Renal cortical epithelial cell (primary cell): ENCODE measurements at places on chromosomes 12 and 14. TPM values are rescaled to one million over a fixed set of nuclear protein-coding genes. Genes with fewer than 3 reads are reported as not detected.
A peak's percentile ranks its signal among the peaks of the same experiment; 100 is the strongest.

- DNase-seq = no peak
These were observed 65.1 kb upstream of the SRSF5 start for GRCh38 chr14:69701857-69702256.

DNA sequence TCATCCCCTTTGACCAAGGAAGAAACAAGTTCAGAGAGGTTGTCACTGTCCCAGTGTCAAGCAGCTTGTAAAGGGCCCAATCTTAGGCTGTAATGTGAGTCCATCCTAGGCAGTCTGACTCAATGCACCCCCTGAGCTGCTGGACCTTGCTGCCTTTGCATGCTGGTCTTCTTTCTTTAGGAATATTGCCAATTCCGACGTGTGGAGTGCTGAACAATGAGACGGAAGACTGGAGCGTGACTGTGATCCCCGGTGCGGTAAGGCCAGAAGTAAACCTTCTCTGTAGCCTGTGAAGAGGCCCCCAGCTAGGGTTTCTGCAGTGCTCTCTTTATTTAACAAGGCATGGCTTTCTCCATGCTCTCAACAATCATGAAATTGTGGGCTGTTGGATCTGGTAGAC, 963 bp downstream of the TCTN2 start:
- DNase-seq = peak; percentile 58

DNA sequence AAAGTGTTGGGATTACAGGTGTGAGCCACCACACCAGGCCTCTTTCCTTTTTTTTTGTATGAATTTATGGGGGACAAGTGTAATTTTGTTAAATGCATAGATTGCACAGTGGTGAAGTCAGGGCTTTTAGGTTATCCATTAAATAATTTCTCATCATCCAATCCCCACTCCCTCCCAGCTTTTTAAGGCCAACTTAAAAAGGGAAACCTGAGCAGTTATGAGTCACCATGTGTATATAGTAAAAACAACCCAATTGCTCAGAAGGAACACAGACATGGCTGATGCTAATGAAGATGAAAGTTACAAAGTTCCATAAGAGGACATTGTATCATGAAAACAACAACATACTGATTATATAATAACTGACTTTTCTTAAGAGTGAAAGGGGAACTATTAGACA, 25.6 kb upstream of the ARID2 start:
- peak; percentile 77 for DNase-seq

DNA sequence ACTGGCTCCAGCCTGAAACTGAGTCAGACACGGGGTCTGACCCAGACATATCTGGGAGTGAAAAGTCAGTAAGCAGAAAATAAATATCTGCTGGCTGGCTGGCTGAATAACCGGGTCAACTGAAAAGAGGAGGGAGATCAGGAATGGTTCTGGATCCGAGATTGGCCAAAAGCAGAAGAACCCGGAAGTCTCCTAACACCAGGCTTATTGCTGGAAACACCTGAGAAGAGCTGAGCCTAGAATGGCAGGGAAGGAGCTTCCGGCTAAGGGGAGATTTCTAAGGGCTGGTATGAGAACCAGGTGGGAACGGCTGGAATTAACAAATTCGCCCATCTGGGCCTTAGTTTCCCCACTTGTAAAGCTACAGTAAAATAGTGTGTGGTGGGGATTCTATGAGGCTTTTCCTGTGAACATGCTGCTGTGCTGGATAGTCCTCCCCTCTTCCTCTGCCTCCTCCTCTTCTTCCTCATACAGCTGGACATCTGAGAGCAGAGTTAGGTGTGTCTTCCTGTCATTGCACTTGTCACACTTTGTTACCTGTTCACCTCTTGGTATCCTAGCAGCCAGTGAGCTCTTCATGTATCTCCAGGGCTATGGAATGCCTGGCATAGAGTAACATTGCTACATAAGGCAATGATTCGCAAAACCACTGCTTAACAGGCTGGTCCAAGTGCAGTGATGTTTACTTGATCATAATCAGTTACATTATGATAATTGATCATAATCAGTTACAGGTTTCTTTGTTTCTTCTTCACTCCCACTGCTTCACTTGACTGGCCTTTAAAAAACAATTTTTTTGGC, 2.0 kb upstream of the SHMT2 start:
- DNase-seq = peak; percentile 42

- peak; percentile 96 for DNase-seq
These were observed 125.6 kb upstream of the NOS1 start for GRCh38 chr12:117486840-117487659.

GRCh38 chr12:79841878-79842265, 93.0 kb downstream of the PPP1R12A start:
- DNase-seq = no peak

DNA sequence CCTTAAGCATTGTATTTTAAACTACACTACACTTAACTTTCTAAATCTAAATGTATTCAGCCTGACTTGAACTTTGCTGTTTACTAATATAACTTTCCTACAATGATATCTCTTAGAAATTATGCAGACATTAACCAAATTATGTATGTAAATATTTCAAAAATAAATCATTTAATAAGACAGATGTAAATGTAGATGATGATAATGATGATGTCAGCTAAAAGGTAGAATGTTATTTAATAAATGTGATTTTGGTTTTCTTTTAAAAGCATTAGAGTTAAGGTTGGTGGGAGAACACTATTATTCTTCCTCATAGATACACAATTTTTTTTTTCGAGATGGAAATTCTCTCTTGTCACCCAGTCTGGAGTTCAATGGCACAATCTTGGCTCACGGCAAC, 10.1 kb downstream of the TAS2R43 start:
- DNase-seq = no peak

- DNase-seq = no peak
These were observed 40.1 kb downstream of the WASHC3 start for GRCh38 chr12:102021540-102022246.

DNA sequence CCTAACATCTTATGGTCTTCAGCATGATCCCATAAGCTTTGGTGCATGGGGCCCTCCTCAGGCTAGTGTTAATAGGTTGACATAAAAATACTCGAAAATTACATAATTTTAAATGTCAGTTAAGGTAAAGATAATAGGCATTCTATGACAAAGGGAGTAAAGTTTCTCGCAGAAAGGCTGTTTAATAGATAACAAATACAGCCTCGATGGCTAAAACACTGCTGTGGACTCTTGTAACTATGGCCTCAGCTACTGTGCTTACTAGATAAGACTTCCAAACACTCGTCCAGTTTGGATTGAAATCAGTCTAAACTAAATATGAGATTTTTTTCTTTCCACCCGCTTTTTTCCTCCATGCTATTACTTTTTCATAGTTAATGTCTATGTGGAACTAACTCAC, 23.2 kb upstream of the MGST1 start:
- no peak for DNase-seq

- DNase-seq = no peak
These were observed 340.1 kb downstream of the GLT1D1 start for GRCh38 chr12:129193263-129193871.

GRCh38 chr12:58357511-58357910, 416.1 kb downstream of the ATP23 start:
- DNase-seq = no peak

DNA sequence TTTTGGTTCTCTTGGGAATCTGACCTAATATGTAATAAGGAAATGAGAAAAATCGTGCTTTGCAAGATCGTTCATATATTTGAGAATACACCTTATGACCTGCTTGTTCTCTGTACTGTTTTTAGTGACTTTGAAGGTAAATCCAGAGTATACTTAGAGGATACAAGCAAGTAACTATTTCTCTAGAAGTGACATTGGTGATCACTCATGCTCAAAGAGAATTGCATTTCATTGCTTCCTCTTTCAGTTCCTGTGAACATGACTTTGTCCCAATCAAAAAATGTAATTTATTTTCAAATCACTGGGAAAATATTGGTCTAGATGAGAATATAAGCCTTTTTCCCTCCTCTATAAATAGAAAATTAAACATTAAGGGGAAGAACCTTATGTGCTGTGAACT, 2.7 kb downstream of the KTN1 start:
- no peak for DNase-seq

GRCh38 chr14:103740991-103741689, 25.5 kb downstream of the ZFYVE21 start:
- DNase-seq = no peak

DNA sequence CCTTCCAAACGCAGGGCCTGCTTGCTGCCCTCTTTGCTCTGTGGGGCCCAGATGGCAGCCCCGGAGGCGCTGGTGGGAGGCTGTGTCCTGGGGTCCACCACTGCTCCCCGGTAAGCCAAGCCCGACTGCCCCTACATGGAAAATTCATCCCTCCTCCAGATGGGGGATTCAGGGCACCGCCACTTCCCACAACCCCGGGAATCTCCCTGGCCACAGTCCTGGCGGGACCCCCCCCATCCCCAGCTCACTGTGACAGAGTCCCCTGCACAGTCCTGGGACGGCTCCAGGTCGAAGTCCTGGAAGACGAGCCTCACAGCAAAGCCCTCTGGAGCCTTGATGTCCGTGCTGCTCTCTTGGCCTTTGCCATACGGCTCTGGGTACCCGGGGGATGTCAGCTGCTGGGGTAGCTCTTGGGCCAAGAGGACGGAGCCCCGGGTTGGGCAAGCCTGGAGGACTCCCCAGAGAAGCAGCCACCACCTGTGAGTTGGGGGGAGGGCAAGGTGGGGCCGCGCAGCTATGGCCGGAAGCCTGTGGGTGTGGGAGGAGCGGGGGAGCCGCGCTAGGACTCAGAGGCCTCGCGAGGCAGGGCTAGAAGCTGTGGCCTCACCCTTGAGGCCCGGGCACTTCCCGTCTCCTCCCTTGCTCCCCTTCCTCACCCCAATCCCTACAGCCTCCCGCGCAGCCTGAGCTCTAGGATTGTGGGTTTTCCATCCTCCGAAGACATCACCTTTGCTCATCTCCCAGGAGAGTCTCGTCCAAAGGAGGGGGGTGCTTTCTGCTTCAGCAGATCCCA, 815 bp downstream of the C1RL start:
- DNase-seq = peak; percentile 54

GRCh38 chr12:24861766-24862540, 86.9 kb downstream of the BCAT1 start:
- DNase-seq = peak; percentile 86

- peak; percentile 29 for DNase-seq
These were observed 10.2 kb upstream of the SERPINA9 start for GRCh38 chr14:94485944-94486841.

DNA sequence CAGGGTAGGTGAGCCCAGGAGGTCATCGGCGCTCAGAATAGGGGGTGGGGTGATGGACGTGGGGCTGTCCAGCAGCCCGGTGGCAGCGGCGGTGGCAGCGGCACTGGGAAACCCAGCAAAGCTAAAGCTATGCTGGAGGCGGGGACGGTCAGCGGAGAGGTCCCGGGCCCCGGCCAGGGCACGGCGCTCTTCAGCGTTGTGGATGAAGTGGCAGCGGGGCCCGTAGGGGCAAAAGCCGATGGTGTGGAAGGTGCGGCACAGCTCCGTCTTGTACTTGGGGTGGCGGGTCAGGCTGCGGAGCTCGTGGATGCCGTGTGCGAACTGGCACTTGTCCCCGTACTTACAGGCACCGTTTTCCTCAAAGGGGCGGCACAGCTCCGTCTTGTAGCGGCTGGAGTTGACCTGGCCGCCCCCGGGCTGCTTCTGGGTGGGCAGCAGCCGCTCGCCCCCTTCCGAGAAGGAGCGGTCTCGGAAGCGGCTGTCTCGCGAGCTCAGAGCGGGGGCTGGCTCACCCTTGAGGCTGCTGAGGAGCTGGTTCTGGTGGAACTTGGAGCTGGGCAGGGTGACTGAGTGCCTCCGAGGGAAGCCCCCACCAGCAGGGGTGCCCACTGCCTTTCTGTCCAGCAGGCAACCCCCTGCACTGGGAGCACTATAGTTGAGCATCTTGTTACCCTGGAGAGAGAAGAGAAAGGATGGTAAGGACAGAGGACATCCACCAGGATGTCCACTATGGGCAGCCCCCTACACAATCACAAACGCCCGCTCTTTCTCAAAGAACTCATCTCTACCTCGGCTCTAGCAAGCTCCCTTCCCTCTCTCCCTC, 2.8 kb downstream of the ZFP36L1 start:
- DNase-seq = no peak

GRCh38 chr12:4454315-4454860, 8.8 kb upstream of the FGF6 start:
- DNase-seq = no peak

GRCh38 chr14:53406519-53406918, 253.4 kb upstream of the DDHD1 start:
- DNase-seq = no peak

DNA sequence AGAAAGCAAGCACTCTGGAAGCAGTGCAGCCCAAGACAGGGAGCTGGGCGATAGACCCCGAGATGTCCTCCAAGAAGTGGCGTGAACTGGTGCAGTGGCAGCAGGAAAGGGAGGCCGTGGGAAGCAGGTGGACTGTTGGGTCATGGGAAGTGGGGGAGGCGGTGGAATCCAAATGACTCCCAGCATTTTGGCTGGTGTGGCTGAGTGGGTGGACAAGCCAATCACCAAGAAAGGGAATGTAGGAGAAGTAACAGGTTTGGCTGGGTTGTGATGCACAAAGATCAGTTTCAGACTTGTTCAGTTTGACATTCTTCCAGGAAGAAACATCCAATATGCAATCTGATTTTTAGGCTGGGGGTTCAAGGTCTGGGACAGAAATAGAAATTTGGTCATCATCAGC, 46.0 kb upstream of the KTN1 start:
- DNase-seq = no peak

DNA sequence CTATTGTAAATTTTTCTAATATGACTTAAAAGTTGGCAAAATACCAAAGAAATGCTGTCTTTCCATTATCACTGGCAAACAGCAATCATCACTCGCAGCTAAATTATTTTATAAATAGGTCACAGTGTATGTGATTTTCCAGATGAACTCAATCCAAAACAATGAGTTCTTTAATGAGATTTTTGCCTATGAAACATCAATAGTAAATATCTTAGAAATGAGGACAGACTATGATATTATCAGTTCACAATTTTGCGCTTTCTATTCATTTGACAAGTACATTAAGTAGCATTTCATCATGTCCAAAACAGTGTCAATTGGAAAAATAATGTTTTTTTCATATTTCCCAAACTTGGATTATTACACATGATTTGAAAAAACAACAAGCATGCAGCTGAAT, 65.7 kb downstream of the PIK3C2G start:
- no peak for DNase-seq

GRCh38 chr14:104863923-104864266, 1.2 kb upstream of the CEP170B start:
- DNase-seq = no peak

GRCh38 chr12:6047249-6048237, 76.9 kb downstream of the VWF start:
- no peak for DNase-seq

AJUBA gene
- 161 and 189 TPM in 2 replicates for total RNA-seq

NEDD8 gene
- 146 and 185 TPM in 2 replicates for total RNA-seq

ALKBH1 gene
- total RNA-seq = 9.0 and 10.0 TPM in 2 replicates

TAS2R14 gene
- total RNA-seq = 1.4 and 7.1 TPM in 2 replicates

FGD4 gene
- 30.6 and 65.2 TPM in 2 replicates for total RNA-seq

E2F7 gene
- total RNA-seq = 0.99 and 5.2 TPM in 2 replicates

GLS2 gene
- total RNA-seq = 1.4 and 1.6 TPM in 2 replicates

COX6A1 gene
- total RNA-seq = 413 and 865 TPM in 2 replicates

ALDH1L2 gene
- total RNA-seq = 0.65 and 1.9 TPM in 2 replicates

PTCSC3 gene
- not detected in 2 replicates for total RNA-seq
